ENCODE measurements at places on chromosomes 5 and 9.
A peak's percentile ranks its signal among the peaks of the same experiment; 100 is the strongest.

DNA sequence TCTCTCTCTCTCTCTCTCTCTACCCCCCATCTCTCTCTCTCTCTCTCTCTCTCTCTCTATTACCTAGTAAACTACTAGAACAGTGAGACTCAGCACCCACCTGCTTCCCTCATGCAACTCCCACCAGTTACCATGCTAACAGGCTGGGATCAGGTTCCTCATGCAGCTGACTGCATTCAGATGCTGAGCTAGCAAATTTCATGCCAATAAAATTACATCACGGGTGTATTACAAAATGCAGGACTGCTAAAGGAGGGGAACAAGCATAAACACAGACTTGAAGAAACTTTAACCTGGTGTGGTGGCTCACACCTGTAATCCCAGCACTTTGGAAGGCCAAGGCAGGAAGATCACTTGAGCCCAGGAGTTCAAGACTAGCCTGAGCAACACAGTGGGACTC is 76.0 kb downstream of the CEMIP2 start:
- no peak for DNase-seq

DNA sequence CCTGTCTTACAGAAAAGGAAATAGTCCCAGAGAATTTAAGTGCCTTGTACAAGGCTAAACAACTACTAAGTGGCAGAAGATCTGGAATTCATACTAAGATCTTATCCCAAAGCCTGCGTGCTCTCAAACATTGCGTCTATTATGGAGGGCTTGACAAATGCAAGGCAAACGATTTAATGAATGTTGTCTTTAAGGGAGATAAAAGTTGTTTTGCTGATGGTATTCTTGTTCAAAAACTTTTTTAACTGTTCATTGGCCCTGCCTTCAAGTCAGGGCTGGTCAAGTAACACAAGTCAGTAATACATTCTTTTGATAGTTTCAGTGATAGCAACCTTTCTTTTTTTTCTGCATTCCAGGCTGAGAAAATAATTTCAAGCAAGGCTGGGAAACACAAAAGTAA is 1.7 kb upstream of the SLC38A9 start:
- DNase-seq = no peak

GRCh38 chr5:50958852-50959457 is 292.5 kb downstream of the PARP8 start:
- DNase-seq = no peak

- DNase-seq = no peak
Observed at GRCh38 chr9:79501546-79501945, 70.2 kb upstream of the TLE4 start.

DNA sequence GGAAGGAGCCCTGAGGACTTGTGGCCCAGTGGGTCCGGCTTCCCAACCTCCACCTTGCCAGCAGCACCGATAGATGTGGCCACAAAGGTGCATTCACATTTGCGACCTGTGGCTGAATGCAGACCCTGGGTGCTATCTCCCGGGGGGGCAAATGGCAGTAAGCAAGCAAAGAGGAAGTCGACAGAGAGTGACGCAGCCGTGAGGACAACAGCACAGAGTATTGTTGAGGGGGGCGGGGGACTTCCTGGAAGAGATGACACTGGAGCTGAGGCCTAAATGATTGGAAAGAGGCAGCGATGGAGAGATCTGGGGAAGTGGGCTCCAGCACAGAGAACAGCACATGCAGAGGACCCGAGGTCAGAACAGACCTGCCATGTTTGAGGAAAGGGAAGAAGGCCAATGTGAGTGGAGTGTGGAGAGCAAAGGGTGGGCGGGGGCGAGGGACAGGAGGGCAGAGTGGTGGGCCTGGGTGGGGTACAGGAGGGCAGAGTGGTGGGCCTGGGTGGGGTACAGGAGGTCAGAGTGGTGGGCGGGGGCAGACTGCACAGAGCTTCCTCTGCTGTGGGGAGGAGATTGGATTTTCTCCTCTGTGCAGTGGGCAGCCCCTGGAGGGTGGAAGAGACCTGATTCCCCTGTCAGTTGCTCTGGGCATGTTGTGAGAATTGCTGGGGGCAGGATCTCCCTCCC is 42.6 kb downstream of the ADAMTS2 start:
- DNase-seq = no peak

DNA sequence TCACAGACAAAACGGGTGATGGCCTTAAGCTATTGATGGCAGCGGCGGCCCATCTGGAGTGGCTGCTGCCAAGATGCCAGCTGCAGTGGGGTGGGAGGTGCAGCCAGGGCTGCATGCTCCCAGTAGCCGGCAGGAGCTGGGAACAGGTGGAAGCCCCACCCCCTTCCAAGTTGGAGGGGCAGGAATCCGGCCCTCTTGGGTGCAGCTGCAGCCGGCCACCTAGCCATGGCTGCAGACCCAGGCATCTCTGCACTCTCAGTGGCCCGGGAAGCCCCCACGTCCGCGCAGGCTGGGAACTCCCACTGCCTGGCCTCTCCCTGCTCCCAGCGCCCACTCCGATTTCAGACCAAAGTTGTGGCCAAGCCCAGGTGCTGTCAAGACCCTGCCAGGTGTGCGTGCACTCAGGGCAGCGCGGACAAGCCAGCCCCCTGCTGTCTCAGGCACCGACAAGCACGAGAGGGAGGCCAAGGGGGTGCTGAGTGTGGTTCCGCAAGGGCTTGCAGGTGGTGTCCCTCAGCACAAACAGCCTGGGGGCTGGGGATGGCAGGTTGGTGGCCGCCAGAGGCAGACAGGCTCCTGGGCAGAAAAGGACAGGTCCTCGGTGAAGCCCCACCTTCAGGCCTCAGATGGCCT is 115.1 kb upstream of the TSLP start:
- DNase-seq = no peak

GRCh38 chr5:108720391-108720790 is 27.3 kb upstream of the FER start:
- peak; percentile 31 for DNase-seq

DNA sequence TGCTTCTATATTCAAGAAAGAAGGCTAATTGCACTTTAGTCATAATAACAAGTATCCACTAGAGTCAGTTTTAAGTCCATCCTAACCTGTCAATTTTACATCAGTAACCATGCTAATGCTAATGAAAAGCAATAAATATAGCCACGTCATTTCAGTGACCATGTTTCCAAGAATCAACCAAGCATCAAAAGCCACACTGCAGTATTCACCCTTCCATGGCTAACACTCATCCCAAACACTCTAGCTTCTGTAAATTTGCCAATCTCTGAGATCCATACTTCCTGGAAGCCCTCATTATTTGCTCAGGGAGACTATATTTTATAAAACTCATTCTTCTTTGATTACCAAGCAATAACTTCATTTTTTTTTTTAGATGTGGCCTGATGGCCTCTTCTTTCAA is 712.0 kb downstream of the CETN3 start:
- no peak for DNase-seq

DNA sequence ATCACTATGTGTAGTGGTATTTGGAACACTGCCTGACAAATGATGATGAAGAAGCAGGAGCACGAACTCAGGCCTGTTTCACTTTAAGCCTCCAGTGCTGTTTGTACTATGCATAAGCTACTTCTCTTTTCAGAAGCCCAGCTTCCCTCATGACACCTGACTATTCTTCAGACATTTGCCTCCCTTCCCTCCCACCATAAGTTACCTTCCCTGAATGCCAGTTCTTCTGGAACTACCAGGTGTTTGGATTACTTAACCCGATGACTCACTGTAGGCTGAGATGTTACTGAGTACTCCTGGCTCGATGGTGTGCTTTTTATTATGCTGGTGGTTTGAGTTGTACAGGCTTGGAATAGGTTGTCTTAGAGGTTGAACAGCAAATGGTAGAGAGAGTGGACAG is 180.0 kb downstream of the SPATA31D1 start:
- no peak for DNase-seq

DNA sequence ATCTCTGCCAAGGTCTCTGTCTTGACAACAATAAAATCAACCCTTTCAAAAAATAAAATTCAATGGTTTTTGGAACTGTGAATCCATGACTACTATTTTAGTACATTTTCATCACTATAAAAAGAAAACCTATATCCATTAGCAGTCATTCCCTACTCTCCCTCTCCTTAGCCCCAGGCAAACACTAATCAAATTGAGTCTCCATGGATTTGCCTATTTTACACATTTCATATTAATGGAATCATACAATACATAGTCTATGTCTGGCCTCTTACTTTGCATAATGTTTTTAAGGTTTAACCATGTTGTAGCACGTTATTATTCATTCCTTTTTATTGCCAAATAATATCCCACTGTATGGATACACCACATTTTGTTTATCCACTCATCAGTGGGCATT is 24.1 kb downstream of the RIGI start:
- no peak for DNase-seq

GRCh38 chr5:128539038-128539429 is 989 bp upstream of the FBN2 start:
- no peak for DNase-seq

DNA sequence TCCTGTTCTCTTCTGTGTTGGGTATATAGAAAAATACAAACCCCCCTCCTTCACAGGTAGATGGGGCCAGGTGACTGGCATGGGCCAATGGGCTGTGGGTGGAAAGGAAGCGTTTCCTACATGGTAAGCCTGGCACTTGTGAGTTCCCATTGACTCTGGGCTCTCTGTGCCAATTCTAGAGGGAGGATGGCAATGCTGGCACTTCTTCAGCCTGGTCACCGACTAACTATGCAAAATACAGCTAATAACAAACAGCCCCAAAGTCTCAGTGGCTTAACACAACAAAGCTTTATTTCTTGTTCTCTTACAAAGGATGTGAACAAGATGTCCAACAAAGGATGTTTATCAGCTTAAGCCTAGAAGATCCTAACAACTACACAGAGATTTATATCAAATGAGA is 258.1 kb downstream of the SYK start:
- DNase-seq = no peak

GRCh38 chr9:116476935-116477381 is 210.1 kb upstream of the TRIM32 start:
- DNase-seq = no peak

DNA sequence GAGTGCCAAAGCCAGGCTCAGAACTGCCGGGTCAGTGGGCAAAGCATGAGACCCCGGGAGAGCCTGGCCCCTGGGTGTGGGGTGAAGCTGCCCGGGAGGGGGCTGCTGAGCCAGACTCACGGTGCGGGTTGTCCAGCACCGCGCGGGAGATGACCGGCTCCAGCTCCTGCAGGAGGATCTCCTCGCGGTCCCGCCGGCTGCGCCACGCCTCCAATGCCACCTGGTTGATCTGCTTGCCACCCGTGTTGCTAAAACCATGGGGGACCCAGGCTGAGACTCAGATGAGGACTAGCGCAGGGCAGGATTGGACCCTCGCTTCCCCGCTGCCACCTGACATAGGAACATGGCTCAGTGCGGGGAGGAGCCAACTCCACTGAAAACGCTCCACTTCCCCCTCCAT is 2.6 kb downstream of the TOR2A start:
- no peak for DNase-seq

Data from GM20000 (cell line).